NCI-H1105 treated with DMSO at 0.1 percent for 48 hours (cell line): ENCODE measurements at places on chromosomes 13 and 19.
A peak's percentile ranks its signal among the peaks of the same experiment; 100 is the strongest.

GRCh38 chr19:45973553-45974338, at the start of gene NOVA2:
Gene NOVA2 (minus strand): TSS chr19:45973865. CDS start chr19:45973351, 514 bp downstream.
- peak; percentile 58 for DNase-seq

DNA sequence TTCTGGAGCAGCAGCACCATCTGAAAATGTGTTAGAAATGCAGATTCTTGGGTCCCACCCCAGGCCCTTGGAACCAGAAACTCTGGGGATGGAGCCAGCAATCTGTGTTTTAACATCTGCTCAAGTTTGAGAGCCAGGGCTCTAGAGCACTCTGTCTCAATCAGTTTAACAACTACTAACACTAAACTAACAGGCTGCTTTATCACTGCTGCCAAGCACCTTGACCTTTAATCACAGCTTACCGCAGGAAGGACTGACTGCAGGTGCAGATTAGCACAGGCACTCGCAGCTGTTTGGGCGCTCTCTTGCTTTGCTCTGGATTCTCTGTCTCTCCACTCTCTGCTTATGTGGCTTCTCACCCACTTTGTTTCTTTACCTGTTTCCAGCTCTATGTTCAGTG, 163.5 kb downstream of the MTUS2 start:
- DNase-seq = peak; percentile 31

DNA sequence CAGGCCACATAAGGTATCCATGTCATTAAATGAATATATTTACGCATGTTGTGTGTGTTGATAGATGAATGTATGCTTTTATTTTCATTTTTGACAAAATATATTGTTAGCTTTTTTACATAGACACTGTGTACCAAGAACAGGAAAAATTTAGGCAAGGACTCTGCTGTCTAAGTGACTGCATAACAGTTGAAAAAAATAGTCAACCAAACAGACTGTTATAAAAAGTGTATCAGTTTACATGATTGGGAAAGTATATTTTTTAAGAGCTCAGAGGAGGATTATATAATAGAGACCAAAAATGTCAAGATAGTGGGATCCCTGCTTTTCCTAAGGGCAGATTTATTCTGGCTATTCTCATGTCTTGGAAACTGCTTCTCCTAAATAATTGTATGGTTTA, 858.0 kb downstream of the SLITRK1 start:
- DNase-seq = no peak

- DNase-seq = no peak
These were observed 6.2 kb downstream of the SIGLEC14 start for GRCh38 chr19:51640386-51640785.

DNA sequence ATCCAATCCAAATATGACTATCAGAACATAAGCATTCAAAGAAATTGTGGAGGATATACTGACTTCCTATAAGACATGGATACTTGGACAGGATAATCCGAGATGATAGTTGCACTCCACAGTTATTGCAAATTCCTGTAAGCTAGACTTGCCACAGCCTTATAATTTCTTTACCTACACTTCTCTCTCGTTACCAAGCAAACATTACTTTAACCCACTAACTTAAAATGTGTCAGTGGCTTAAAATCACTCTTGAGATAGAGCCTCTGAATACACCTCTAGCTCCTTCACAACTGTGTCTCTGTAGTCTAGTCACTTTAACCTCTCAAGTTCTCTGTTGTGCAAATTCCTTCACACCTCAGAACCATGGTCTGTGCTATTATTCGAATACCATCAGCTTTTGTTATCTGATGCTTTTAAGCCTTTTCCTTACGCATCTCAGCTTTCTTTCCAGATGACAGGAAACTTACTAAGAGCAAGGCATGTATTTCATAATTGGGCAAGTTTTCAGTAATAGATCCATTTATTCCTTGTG, 474.9 kb upstream of the MIR17HG start:
- no peak for DNase-seq

GRCh38 chr19:35204799-35205732, 23.5 kb downstream of the FAM187B start:
- no peak for DNase-seq

GRCh38 chr13:67943116-67943515, 713.0 kb upstream of the PCDH9 start:
- DNase-seq = no peak

- DNase-seq = no peak
These were observed 72.5 kb downstream of the PCDH17 start for GRCh38 chr13:57704031-57704430.

DNA sequence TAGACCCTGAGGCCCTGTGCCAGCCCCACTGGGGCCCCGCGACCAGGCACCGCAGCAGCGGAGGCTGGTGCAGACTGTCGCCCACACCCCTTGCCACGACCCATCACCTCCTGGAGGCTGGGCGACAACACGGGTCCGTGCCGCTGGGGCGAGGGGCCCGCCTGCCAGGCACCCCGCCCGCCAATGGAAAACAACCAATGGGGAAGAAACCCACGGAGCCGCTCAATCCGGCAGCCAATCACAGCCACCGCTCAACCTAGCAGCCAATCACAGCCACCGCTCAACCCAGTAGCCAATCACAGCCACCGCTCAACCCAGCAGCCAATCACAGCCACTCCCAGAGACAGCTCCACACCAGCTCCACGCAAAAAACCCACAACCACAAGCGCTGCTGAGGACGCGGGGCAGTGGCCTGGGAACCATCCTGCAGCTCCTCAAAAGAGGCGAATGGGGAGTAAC, 29.7 kb downstream of the GPX4 start:
- DNase-seq = no peak

- no peak for DNase-seq
These were observed 101.9 kb downstream of the FLT1 start for GRCh38 chr13:28392896-28393505.

DNA sequence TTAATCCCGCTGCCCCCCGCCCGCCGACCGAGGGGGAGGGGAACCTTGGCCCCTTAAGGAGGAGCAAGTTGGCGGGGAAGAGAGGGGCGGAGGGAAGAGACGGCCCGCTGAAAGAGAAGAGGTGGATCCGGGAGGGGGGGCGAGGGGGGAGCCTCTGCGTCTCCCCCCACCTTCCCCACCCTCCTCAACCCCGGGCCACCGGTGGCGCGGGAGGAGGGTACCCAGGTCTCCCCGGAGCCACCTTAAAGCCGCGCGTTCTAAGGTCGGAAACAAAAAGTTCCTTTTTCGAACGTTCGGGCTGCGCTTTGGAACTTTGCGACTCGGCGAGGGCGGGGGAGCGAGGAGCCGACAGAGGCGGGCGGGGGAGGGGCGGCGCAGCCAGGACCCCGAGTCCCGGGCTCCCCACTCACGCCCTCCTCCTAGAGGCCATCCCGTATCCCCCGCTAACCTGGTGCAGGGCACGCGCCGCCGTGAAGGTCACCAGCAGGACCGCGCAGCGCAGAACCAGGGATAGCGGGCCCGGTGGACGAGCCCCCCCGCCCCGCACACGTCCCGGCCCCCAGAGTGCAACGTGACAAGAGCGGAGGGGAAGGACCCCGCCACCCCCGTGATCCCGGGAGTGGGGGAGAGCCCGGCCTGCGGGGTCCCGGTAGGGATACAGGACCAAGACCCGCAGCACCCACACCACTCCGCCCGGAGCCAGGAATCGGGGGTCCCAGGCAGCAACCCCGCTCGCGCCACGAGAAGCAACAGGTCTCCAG, 659 bp downstream of the ERF start:
- peak; percentile 18 for DNase-seq

DNA sequence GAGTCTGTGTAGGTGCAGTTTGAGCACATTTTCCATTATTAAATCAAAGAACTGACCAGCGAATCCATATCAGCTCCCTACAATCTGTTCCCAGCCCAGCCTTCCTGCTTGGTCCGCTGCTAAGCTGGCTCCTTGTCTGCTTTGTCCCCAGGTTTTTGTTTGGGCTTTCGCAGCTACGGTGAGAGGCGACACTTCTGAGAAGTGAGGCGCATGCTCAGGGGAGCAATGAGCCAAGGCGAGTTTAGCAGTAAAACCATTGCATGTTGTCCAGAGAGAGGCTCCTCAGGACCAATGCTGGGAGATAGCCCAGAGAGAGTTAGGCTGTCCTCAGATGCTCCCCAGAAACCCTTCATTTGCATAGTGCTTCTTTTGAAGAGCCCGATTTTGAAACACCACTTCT, 162.0 kb downstream of the ITGBL1 start:
- DNase-seq = no peak

DNA sequence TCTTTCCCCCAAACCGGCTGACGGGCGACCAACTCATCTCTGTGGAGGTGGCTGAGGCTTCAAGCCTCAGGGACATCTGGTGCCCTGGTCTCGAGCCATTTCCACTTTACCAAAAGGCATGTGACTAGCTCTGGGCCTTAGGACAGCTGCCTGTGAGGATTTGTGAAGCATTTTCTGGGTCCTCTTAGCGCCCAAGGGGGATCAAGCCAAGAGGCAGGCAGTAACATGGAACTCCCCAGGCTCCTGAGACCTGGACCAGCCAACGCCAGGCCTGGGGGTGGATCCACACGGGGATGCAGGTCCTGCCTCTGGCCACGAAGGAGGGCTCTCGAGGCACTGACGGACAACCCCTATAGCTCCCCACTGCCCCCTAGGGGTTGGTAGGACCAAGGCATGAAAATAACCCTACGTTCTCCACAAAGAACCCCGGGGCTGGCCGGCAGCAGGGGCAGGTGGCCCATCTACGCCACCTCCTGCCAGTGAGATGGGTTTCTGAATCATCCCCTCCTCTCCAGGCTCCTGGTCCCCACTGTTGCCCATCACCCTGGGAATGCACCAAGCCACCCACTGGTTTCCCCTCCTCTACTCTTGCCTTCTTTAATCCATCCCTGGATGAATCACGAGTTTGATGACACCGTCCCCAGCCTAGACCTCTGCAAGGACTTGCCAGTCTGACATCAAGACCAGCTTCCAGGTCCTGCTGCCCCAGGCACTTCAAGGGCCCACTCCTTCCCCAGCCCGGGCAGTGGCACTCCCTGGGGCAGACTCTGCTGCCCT, 7.0 kb upstream of the MYDGF start:
- peak; percentile 8 for DNase-seq

DNA sequence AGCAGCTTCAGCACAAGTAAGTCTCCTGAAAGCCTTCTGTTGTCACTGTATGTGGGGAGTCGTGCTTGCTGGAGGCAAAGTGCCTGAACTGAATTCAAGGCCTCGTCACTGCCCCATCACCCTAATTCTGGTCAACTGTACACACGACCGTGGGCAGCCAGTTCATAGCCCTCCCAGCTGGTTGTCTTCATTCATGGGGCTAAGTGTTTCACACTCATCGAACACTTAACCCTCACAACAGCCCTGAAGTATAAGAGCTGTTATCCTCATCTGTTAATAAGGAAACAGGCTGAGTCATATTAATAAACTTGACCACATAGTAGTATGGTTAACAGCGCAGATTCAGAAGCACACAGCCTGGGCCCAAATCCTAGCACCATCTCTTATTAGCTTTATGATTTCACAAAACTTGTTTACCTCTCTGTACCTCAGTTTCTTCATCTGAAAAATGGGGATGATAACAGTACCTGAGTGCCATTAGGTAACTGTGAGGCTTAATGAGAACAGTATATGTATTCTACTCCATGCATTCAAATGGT, 66.7 kb downstream of the CDADC1 start:
- no peak for DNase-seq

- DNase-seq = no peak
These were observed at the start of gene CLEC17A for GRCh38 chr19:14582894-14583340. Gene CLEC17A (plus strand): TSS chr19:14583084. CDS start chr19:14583161, 77 bp downstream.

DNA sequence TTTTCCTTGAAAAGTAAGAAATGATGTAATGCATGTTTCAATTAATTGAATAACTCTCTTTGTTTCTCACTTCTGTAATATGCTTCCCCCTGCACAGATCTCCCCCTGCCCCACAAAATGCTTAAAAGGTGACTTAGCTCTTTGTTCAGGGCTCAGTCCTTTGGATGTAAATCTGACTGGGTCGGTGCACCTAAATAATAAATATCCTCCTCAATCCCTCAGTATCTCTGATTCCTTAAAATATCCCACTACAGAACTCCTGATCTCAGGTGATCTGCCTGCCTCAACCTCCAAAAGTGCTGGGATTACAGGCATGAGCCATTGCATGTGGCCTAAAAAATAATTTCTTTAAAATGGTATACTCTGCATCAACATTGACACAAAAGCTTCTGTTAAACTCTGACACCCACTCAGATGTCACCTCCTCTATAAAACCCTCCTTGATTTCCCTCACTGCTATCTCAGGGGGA, 107.0 kb downstream of the ZNF429 start:
- DNase-seq = no peak

GRCh38 chr19:41353466-41354342, at the start of gene TGFB1:
Gene TGFB1 (minus strand): TSS chr19:41353922. CDS start chr19:41353044, 878 bp downstream.
- DNase-seq = peak; percentile 54

- no peak for DNase-seq
These were observed 8.5 kb downstream of the RPL21 start for GRCh38 chr13:27259831-27260230.

DNA sequence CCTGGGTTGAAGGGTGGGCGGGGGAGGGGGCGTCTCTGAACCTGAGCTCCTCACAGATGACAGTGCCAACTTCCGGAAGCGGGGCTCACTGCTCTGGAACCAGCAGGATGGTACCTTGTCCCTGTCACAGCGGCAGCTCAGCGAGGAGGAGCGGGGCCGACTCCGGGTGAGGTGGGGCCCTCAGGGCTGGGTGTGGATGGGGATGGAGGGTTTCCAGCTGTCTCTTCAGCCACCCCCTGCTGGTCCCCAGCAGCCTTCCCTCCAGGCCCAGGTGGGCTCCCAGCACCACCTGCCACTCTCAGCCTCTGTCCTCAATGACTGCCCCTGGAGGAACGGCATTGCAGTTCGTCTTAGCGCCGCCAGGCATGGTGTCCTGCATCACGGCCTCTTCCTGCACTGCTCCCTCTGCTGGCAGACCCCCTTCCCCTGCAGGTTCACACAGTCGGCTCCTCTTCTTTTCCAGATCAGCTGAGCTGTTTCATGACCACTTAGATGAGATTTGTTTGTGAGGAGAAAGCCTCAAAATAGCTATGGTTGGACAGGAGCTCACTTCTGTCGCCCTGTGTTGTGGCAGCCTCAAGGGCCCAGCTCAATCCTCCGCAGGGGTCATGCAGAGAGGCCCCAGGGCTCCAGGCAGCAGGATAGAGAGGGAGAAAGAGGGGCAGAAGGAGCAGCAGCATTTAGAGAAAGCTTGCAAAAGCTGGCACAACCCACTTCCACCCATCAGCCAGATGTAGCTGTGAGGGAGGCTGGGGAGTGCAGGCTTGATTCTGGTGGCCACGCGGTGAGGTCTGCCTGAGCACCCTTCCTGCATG, 2.5 kb upstream of the GARIN5A start:
- no peak for DNase-seq

DNA sequence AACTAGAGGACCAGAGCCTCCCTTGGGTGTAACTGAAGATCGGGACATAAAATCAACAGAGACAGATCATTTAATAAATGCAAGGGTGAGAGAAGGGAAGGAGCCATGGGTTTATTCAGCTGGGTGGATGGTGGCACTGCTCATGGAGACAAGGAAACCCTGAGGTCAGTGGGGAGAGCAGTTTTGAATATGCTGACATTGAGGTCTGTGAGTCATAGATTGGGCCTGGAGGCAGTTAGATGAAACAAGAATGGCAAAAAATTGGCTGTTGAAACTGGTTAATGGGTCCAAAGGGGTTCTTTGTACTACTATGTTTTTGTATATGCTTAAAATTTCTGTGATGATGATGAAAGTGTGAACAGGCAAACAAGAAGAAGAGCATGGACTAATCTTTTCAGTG, 5.1 kb upstream of the GTF3A start:
- no peak for DNase-seq

- no peak for DNase-seq
These were observed 23.8 kb downstream of the DEDD2 start for GRCh38 chr19:42193706-42194105.
